ENCODE measurements at places on chromosomes 7 and 10. TPM values are rescaled to one million over a fixed set of nuclear protein-coding genes. Genes with fewer than 3 reads are reported as not detected.
A peak's percentile ranks its signal among the peaks of the same experiment; 100 is the strongest.

- no peak for DNase-seq
Measured at GRCh38 chr7:149731207-149731955, 42.0 kb downstream of the ZNF467 start.

Gene CDH23
- 0.13 TPM for total RNA-seq

DNA sequence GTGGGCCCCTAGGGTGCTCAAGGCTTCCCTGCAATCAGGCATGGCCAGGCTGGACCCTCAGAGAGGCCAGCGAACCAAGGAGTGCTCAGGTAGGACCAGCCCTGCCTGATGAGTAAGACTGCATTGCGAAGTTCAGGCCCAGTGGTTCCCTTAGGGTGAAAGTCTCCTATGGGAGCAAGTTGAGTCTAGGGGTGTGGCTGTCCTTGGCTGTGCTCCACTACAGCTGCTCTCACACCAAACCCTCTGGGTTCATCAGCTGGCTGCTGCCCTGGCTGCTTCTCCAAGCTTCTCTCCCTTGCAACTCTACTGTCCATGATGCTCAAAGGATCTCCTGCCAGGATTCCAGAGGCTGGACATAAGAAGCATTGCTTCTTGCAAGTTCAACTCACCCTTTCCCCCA is 18.7 kb downstream of the FAM25A start:
- DNase-seq = peak; percentile 74

DNA sequence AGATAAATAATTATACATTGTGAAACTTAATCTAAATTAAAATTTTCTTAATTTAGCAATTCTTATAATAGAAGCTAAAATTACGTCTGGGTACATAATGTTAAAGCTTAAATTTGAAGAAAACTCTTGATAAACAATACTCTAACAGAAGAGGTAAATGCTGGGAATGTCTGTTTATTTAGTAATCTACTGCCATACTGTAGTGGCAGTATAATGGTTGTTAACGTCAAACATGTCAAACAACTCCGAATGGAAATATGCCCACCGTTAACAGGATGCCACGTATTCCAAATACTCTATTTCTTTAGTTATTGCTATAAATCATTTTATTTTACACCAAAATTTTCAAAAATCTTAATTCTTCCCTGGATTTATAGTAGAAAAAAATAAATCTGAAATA is 40.0 kb upstream of the PTPN12 start:
- DNase-seq = no peak

GRCh38 chr10:119351189-119351588 is 143.8 kb downstream of the GRK5 start:
- no peak for DNase-seq

GRCh38 chr10:16742165-16742960 is 74.9 kb downstream of the RSU1 start:
- DNase-seq = no peak

Gene EEF1AKMT2
- total RNA-seq = 21.1 TPM

Data from bronchial epithelial cell (primary cell).